Pulmonary artery endothelial cell (primary cell): ENCODE measurements at places on chromosomes 13 and 19. TPM values are rescaled to one million over a fixed set of nuclear protein-coding genes. Genes with fewer than 3 reads are reported as not detected.

The CALR3 gene
- not detected in 2 replicates for total RNA-seq

GRCh38 chr13:48404952-48405351 is 8.0 kb downstream of the LPAR6 start:
- no peak for DNase-seq

DNA sequence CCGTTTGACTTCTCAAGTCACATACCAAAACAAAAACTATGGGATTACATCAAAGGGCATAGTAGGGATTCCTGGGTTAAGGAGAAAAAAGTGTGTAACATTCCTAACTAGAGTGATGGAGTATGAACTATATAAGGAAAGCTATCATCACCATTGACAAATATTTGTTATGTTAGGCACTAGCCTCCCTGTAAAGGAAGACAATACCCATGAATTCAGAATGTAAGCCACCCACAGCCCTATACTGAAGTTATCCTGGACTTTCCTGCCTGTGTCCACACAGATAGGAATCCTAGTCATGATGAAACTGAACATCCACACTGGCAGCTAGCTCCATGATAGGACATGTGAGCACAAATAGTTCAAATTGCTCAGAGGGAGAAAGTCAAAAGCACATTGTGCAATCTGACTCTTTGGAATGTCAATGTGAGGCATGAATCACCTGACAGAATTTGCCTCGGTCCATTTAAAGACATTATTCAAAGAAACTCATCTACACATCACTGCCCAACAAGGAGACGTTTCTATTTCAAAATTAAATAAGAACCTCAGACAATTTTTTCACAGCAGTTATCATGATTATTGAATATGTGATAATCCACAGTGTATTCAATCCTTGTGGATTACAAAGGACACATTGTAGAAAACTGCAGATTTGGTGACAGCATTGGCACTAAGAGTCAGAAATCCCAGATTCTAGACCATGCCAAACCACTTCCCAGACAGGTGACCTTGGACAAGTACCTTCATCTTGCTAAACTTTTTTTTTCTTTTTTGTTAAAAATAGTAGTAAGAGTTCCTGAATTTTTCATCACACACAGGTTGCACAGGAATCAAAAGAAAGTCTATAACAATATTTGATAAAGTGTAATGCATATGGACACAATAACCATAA is 529.3 kb downstream of the IRS2 start:
- no peak for DNase-seq

DNA sequence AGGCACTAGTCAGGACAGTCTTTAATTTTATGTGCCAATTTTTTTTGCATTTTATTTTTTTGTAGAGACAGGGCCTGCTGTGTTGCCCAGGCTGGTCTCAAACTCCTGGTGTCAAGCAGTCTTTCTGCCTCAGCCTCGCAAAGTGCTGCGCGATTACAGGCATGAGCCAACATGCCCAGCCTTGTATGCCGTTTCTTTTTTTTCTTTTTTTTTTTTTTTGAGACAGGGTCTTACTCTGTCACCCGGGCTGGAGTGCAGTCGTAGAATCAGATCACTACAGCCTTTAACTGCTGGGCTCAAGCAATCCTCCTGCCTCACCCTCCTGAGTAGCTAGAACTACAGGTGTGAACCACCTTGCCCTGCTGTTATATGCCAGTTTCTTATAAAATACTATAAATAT is 26.4 kb downstream of the BORA start:
- no peak for DNase-seq

DNA sequence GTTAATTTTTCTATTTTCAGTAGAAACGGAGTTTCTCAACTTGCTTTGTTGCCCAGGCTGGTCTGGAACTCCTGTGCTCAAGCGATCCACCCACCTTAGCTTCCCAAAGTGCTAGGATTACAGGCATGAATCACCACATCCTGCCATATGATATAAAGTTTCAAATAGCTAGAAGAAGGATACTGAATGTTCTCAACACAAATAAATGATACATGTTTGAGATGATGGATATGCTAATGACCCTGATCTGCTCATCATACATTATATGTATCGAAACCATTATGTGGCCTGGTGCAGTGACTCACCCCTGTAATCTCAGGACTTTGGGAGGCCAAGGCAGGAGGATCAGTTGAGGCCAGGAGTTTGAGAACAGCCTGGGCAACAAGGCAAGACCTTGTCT is 11.5 kb downstream of the CIB3 start:
- DNase-seq: no peak

DNA sequence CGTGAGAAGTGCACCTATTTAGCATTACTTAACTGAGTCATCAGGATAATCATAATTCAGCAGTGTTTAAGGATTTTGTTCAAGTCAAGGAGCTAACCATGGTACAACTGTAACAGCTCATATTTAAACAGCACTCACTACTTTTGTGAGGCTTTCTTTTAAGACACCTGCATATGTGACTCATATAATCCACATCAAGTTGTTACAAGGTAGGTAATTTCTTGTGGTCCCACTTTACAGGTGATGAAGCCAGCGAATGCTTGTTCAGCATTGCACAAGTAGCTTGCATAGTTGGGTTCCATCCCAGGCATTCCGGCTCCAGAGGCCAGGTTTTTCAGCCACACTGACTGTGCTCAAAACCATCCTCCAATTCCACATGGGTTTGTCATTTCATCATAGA is 569.2 kb downstream of the MYO16 start:
- DNase-seq: no peak

- DNase-seq: peak; percentile 56
Observed at GRCh38 chr19:38229585-38230073, 5.6 kb upstream of the DPF1 start.

GRCh38 chr13:75399168-75399878 is 82.6 kb downstream of the TBC1D4 start:
- DNase-seq: no peak

- DNase-seq: no peak
Observed at GRCh38 chr19:18433735-18434398, 4.1 kb downstream of the ISYNA1 start.
